Tibial nerve (tissue), 4 donors: ENCODE measurements at places on chromosomes 3 and 15. TPM values are rescaled to one million over a fixed set of nuclear protein-coding genes. Genes with fewer than 3 reads are reported as not detected.
A peak's percentile ranks its signal among the peaks of the same experiment; 100 is the strongest.

Gene GOLGA6A
- total RNA-seq: not detected

DNA sequence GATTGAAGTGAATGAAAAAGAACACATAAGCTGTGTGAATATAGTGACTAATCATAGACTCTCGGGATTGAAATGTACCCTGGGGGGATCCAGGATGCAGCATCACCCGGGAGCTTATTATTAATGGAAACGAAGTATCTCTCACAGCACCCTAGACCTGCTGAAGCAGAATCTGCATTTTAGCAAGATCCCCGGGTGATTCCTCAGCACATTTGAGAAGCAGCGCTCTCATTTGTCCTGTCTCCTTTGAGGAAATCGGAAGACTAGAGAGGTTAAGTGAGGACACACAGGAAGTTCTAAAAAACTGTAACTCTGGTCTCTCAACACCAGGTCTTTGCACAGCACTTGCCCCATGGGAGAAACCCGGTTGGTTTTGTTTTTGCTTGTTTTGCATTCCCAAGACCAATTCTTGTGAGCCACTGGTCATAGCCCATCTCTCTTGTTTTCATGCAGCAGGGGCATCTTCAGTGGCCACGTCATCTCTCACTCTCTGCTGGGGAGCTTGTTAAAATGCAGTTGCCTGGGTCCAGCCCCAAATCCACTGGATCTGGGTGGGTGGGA lies 30.2 kb downstream of the ZNF710 start:
- no peak for DNase-seq

DNA sequence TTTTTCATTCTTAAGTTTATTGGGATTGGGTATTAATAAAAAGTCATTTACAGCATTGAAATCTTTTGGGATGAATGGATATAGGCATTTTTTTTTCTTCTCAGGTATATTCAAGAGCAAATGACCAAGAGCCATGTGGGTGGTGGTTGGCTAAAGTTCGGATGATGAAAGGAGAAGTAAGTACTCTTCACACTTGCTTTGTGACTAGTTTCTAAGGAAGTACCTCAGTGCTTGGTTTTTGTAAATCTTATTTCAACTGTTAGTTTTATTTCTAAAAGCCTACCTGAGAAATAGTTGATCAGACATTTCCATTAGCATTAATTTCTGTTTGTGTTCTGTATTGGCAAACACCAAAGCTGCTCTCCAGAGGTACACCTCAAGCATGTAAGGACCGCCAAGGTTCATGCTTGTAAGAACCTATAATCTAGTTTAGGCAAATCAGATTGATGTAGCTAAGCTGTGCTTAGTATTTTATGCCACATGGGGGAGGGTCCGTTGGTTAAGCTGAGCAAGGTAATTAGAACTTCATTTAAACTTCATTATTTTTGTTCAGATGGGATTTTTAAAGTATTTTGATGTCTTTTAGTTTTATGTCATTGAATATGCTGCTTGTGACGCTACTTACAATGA lies 35.4 kb downstream of the FXR1 start:
- DNase-seq: no peak

GRCh38 chr3:100891827-100892226 lies 101.4 kb downstream of the ABI3BP start:
- no peak for DNase-seq

Gene POLQ
- under 0.01 TPM for total RNA-seq

GRCh38 chr3:39107388-39108199 lies at the start of the genes GORASP1 and TTC21A:
Gene GORASP1, minus strand, starts transcription at chr3:39107627. Its CDS starts 86 bp downstream, at chr3:39107541.
Gene TTC21A, plus strand, starts transcription at chr3:39107680. Its CDS starts 158 bp downstream, at chr3:39107838.
- DNase-seq: peak; percentile 82

Gene ADGRG7
- not detected for total RNA-seq

DNA sequence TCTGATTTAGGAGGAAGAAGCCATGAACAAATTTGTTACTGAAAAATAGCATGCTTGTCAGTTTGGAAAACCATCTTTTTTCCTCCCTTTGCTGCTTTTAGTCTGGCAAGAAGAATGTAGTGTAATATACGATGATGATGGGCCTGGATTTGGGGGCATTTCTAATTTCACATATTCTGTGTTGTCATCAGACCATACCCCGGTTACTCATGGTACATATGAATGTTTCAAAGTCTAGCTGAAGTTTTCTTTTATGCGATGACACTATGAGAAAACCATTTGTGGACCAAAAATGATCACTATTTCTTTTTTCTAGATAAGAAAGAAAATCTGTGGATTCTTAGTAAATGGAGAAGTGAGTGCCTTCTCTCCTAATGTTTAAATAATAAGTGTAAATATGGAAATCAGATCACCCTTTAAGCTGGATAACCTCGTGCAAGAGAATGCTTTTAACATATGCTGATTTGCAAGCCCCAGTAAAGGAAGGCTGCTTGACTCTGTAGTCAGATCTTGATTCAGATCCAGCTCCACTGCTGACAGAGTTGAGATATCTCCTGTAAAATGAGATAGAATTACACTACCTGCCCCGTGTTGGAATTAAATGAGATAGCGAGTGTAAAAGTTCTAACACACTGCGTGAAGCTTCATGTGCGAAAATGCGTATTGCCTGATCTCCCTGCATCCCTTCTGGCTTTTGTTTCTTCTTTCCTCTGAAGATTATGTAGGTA lies 3.0 kb downstream of the MEF2A start:
- DNase-seq: no peak

DNA sequence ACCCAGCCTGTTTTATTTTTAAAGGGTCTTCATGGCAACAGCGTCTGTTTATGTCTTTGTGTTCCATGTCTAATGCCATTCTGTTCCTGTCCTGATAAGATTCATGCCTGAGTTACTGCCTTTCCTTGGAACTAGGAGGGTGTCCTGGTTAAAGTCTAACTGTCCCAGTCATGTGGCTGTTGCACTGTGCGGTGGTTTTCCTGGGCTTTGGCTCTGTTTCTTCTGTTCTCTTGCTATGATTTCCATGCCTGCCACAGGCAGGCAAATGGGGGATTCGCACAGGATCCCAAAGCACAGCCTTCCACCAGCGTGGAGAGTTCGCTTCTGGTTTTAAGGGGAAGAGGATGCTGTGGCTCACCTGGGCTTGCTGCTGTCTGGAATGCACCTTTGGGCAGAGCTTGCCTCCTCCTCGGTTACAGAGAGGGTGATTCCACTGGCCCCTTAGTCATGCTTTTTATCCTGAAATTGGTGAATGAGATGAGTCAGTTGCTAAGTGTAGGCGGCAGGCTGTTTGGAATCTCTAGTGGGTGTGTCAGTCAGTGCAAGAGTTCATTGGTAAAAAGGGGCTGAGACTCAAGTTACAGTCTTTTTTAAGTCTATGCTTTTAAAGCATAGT lies 86.8 kb downstream of the CCK start:
- no peak for DNase-seq

GRCh38 chr3:94307588-94307987 lies 244.7 kb downstream of the NSUN3 start:
- DNase-seq: no peak

GRCh38 chr3:190131329-190131728 lies 10.6 kb upstream of the P3H2 start:
- no peak for DNase-seq
